ENCODE measurements at places on chromosomes 11 and 22.
A peak's percentile ranks its signal among the peaks of the same experiment; 100 is the strongest.

DNA sequence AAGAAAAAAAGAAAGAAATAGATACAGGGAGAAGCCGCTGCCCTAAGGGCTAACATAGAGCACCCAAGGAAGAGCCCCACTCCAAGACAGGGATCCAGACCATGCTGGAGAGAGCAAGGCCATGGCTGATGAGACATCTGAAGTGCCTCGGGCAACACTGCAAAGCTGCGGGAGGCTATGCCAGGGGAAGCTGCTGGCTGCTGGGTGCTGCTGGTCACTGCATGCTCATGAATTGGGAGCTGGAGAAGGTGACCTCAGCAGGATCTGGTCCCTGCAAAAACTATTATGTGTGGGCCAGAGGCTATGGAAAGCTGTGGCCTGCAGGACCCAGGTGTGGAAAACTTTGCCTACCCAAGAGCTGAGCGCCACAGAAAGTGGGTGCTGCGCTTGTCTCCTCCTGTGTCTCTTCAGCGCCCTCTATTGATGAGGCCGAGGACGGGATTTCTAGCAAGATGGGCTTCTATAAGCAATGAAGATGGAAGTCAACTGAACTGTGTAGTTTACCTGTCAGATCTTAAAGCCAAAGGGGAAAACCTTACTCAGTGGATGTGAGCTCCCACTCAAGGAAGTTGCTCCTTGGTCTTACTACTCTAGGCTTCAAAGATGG lies 17.3 kb upstream of the SLC29A2 start:
- peak; percentile 41 for DNase-seq

DNA sequence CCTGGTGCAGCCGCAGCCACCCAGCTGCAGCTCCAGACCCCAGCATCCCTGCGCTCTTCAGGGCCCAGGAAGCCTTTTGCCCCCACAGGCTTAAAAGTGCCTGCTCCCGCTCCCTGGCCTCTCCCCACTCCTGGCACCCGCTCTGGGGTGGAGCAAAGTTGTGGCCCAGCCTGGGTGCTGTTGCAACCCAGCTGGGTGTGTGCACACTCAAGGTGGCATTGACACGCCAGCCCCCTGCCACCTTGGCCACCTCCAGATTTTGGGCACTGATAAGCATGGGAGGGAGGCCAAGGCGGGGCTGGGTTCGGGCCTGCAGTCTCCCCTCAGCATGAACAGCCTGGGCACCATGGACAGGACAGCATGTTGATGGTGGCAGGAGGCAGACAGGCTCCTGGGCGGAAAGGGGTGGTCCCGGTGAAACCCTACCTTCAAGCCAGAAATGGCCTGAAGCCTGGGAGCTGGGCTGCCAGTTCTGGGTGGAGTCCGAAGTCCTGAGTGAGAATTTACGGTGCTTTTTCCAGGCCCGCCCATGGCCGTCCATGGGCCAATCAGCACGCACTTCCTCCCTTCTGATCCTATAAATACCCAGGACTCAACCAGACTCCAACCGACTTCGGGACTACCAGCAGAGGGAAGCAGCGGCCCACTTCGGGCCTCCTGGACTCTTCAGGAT lies 23.6 kb upstream of the RNASEH2C start:
- DNase-seq = peak; percentile 37

GRCh38 chr11:37170311-37170710 lies 572.3 kb upstream of the RAG2 start:
- no peak for DNase-seq

- DNase-seq = no peak
These were observed 27.2 kb downstream of the BMAL1 start for GRCh38 chr11:13304655-13305335.

DNA sequence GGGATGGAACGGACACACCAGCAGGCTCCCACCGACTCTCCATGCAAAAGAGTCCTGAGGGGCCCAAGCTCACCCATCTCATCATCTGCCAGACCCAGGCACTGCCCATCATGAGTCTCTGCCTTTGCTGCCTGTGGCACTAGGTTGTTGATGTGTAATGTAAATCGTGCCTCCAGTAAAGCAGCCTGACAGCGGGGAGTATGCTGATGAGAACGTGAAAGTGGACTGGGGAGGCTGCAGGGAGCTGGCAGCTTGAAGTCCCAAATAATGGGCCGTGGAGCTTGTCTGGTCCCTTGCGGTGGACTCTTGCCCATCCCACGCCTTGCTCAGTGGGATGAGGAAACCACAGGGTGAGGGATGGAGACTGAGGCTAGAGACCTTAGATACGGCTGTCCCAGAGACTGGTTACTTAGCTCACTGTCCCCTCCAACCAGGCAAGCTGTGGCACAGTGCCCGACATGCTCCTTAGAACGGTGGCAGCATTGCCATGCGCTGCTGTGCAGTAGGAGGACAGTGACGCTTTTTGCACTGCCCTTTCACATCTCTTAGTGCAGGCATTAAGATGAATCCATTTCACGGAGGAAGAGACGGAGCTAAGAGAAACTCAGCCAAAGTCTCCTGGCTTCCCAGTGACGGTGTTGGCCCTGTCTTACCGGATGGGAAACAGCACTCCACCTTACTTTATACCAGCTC lies 39.6 kb upstream of the PLET1 start:
- DNase-seq = no peak

DNA sequence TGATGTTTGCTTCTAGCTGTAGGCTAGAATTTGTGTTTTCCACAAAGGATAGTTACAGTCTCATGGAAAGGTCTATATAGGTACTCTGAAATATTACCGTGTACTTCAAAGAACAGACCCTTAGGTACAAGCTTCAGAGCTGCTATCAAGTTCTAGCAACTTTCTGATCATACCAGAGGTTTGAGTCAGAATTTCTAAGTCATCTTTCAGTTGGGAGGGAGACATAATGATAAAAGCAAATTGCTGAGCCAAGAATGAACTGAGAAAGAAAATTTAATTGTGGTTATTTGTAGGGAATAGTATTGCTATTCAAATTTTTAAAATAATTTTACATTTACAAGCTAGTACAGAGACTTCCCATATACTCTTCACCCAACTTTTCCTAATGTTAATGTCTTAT lies 19.9 kb upstream of the ME3 start:
- DNase-seq = no peak

DNA sequence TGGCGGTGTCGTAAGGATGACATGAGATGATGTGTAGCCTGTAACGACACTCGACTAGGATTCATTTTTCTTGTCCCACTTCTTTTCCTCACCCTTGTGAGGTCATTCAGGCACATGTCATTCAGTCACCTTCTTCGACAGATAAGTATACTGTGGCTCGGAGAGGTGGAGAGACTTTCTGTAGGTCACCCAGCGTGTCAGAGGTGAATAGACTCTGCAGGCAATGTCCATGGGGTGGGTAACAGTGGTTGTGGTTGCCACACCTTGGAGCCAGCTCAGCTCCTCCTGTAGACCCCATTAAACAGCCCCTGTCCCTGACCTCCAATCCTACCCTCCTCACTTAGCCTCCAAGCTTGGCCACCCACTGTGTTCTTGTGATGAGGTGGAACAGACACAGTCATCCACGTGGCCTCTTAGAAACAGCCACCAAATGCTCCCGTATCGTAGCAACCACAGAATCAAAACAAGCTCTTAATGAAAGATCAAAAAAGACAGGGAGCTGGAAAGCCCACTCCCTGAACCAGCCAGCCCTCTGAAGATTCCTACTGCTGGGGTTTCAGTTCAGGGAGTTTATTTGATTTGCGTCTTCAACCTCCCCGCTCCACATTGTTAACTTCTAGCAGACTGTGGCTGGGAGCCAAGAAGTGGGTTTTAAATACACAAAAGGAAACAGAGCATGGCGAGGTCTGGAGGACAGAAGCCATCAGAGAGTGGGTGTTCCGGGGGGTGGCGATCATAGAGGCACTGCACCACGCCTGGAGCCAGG lies 89.0 kb upstream of the GRK3 start:
- DNase-seq = no peak

GRCh38 chr22:37681001-37681424 lies 5.1 kb upstream of the NOL12 start:
- no peak for DNase-seq

DNA sequence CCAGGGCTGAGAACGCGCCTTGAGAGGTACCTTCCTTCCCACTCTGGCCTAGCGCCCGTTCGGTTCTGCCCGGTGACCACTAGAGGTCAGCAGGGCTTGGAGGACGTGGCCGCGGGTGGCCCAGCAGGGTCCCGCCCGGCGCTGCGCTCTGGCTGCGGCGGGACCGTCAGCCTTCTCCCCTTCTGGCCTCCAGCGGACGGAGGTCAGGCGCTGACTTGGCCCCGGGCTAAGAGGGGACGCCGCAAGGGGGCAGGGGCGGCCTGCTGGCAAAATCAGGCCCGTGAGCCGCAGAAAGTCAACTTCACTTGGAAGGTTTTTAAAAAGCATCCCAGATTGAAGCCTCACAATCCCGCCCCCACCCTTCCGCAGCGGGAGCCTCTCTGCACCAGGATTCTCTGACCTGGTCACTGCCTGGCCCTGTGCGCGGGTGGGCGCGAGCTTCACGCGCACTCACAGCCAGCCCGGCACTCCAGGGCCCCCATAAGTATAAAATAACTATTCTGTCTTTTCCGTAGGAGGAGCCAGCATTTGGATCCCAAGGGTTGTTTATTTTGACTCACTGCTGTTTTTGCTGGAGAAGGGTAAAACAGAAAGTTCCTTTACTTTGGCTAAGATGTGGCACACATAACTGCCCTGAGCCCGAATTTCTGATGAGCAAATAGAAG lies 23.2 kb upstream of the ZBTB16 start:
- peak; percentile 40 for DNase-seq

DNA sequence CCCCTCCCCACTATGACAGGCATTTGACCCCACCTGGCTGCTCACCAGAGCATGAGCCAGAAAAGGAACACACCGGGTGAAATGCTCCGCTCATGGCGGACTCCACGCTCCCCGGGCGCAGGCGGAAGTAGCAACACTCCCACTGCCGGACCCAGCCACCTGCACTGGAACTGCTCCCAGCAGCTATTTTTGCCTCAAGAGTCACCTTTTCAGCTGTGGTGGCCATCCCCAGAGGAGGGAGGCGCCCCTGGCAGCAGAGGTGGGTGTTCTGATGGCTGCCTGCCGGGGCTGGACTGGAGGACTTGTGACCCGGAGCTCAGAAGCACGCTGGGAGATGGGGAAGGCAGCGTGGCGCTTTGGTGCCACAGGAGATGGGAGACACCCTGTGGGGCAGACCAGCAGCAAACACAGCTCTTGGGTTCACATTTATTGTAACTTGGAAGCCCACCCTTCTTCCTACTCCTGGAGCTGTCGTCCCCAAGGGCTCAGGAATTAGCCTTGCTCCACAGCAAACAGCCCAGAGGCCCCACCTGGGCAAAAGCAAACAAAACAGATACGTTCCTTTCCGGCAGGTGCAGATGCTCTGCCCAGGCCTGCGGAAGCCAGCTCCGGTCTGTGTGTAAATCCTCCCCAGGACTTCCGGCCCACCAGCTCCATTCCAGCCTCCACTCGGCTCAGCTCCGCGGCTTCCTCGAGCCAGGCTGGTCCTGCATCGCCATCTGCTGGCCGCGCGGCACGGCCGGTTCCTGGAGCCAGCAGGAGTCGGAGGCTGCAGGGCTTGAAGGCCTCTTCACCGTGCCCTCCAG lies 3.7 kb downstream of the RPS19BP1 start:
- DNase-seq = peak; percentile 94

DNA sequence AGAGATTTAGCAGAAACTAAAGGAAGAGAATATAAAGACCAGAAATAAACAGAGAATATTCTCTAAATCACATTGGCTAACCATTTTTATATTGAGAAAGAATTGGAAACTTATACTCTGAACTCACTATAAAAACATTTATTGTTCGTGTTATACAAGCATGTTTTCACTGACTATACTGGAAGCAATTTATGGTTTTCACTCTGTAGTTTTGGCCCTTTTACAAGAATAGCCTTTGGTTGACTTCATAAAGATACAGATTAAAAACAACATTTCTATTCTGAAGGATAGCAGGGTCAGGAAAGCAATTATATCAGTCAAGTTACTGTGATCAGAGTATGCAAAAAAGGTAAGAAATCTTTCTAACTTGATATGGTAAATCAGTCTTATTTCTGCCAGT lies 965.7 kb upstream of the FAT3 start:
- DNase-seq = no peak

DNA sequence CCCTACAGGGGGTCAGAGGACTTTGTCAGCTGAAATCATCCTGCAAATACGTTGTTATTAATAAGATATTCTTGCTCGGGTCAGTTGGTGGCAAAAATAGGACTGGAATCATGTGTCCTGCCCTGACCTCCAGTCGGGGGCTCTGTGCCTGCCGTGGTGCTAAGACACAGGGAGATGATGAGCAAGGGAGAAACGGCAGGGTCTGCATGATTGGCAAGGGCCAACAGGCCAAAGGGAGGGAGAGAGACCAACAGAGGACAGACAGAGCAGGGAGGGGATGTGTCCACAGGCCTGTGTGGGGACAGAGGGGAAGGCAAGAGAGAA lies 10.4 kb upstream of the TSKU start:
- no peak for DNase-seq

GRCh38 chr11:67373648-67374570 lies 511 bp upstream of the CLCF1 start:
- DNase-seq = peak; percentile 78

DNA sequence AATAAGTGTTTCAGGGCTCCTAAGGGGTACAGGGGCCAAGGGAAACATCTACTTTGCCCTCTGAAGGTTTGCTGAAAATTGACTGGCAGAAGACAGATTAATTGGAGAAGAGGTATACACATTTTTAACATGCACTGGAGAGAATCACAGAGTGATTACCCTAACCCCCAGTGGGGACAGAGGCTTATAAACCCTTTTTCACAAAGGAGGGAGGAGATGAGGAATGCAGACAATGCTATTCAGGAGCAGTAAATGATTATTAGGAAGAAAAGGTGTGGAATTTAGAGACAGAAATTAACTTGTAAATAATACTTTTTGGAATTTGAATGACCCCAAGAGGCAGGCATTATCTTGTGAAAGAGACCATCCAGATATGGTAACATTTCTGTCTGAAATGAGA lies 582.4 kb upstream of the B3GAT1 start:
- no peak for DNase-seq

GRCh38 chr22:21611210-21611977 lies 18.4 kb downstream of the YDJC start:
- no peak for DNase-seq

- no peak for DNase-seq
These were observed 758 bp downstream of the GALNT18 start for GRCh38 chr11:11620921-11621572.
